ENCODE measurements at places on chromosomes 5 and 9.

DNA sequence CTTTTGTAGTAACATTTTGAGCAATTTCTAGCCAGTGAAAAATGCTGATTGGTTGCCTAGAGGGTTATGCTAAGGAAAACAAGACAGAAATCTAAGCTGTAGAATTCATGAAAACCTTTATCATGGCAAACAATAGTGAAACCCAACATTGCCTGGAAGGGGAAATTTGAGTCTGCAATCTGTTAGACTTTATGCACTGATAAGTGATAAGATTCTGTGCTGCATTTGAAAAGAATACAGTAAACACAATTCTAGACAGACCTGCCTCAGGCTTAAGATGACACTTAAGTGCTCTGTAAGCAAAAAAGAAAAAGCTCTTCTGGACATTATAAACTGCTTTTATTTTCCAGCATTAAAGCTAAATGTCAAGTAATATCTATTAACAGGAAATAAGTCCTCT lies 519.3 kb downstream of the ISL1 start:
- DNase-seq: no peak

- DNase-seq: no peak
These were observed 602.9 kb downstream of the TLE1 start for GRCh38 chr9:81086416-81086815.

- DNase-seq: no peak
These were observed 8.0 kb downstream of the PTCD2 start for GRCh38 chr5:72328172-72328571.

DNA sequence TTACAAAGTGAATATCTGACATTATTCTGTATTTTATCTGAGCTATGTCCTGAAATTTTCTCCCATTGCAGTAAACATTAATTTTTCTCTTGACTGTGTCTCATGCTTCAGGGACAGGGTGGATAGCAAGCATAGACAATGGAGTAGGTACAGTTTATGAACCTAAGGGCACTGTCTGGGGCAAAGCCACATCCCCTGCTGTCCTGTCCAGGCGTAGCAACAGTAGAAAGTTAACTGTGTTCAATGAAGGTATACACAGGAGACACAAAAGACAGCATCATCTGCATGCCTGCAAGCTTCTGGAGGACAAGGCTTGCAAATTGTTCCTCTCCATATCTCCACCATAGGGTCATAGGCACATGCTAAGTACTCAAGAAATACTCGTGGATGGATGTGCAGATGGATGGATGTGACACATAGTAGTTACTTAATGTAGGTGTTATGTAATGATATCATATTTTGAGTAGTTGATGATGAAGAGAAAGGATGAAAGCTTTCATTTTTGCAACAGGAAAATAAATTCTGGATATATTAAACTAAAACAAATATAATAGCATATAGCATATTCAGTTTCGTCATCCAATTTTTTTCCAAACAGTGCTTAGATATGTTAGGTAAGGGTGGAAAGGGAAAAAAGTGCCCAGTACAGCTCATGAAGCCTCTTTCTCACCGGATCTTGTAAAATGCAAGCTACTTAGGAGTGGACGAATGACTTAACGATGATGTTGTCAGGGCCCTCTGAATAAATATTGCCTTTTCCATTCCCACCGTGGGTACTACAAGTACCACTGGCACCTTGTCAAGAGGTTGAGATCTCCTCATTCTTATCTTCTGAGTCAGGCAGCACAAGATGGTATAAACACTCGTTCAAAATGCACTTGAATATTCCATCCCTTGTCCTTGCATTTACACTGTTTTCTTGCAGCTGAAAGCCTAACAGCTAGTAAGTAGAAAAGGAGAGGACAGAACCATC lies 19.9 kb upstream of the ZSWIM6 start:
- DNase-seq: no peak

- DNase-seq: no peak
These were observed 85.8 kb downstream of the SNX18 start for GRCh38 chr5:54603372-54603771.

DNA sequence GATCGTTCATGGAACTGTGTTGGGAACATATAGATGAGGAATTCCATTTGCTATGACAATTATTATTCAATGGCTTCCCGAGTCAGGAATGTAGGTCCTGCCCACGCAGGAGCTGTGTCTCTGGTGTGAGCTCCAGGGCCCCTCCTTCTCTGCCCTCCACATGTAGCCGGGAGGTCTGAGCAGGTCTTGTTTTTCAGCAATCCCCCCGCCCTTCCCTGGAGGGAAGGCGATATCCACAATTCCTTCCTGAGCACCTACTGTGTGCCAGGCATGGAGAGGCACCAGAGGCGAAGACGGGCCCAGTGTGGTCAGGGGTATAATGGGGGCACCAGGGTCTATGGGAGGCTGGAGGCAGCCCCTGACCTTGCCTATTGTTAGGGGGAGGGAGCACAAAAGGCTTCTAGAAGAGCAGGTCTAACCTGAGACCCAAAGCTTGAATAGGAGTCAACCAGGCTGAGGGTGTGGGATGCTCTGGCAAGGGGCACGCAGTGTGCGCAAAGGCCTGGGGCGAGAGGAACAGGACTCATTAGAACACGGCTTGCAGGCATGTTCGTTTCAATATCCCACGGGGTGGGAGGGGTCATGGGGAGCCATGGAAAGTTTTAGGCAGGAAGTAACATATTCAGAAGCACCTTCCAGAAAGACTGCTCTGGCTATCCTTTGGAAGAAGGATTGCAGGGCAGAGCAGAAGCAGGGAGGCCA lies 154.9 kb downstream of the C9orf50 start:
- DNase-seq: no peak

DNA sequence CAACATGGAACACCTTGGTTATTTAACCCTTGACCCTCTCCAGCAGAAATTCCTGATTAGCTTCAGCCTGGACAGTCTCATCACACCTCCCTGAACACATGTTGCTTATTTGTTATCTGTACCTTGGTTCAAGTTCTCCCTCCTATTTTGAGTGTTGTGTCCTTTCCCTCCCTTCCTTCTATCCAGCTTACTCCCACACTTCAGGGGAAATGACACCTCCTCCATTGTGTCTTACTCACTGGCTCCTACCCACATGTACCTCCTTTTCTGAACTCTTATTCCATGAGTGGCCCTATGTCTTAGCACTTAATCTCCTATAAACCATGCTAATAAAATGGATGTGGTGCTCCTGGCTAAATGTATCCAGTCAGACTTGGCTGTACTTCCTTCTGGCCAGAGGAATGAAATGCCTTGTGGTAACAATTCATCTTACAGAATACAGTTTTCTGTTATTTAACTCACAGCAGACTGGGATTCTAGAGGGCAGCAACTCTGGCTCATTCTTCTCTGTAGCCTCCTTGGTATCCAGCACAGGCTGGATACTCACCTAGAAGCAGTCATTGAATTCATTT lies 11.2 kb downstream of the LIX1 start:
- DNase-seq: no peak

Measured in stimulated activated CD8-positive, alpha-beta memory T cell treated with anti-CD3 and anti-CD28 coated beads, Interleukin-7, amount 100 ng/mL, for 24 hours (primary cell).